ENCODE measurements at places on chromosomes 12 and 14.

DNA sequence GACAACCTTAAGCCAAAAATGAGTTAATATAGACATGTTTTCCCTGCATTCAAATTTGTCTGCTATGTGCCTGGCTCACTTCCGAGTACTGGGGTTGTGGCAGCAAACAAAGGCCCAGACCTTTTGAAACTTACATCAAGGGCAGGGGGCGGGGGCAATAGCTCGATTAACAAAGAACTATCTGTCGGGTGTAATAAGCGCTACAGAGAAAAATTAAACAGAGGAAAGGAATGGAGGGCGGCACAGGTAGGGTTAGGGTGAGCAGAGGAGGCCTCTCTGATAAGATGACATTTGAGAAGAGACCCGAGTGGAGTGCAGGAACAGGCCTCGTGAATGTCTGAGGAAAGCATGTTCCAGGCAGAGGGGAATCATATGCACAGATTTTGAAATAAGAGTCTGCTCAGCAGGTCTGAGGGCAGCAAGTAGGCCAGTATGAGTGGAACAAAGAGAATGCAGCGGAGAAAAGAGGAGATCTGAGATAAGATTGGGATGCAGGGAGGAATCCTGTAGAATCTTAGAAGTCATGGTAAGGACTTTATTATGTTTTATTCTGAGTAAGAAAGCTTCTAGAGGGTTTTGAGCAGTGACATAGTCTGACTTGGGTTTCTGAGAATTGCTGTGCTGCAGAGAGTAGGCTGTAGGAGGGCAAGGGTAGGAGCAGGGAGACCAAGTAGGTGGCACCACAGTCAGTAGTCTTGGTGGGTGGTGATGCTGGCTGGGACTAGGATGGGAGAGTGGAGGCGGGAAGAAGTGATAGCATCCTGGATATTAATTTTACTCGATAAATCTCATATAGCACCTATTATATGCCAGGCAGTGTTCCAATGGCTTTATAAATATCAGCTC, 52.6 kb downstream of the BICDL1 start:
- no peak for DNase-seq

DNA sequence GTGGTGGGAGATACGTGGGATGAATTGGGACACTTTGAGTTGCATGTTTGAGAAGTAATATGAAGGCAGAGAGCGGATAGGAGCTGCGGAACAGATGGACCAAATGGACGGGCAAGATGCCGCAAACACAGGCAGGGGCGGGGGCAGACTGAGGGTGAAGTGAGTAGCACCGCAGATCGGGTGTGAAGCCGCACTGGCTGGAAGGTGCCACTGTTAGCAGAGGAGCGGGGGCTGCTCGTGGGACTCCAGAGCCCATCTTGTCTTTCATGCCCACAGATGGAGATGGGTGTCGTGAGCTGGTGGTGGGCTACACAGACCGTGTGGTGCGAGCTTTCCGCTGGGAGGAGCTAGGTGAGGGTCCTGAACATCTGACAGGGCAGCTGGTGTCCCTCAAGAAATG, 7.3 kb downstream of the ITFG2 start:
- DNase-seq = no peak

- DNase-seq = no peak
Measured at GRCh38 chr14:70654632-70655031, 12.9 kb downstream of the TTC9 start.

- no peak for DNase-seq
Measured at GRCh38 chr14:91835197-91835919, 32.0 kb downstream of the TC2N start.

DNA sequence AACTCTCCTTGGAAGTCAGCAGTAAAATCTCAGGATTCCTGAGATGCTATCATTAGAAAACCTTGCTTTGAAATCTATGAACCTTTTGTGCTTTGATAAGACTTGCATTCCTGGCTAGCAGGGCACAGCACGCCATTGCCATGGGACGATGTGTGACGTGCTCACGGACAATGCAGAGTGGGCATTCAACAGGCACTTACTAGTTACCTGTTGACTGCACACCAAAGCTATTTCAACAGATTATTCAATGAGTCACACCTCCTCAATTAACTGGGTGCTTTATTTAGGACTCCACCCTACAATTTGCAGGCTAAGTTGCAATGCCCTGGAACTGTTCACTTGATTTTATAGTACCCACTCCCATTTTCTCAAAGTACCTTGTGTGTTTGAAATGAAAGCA, 11.3 kb downstream of the NOS1 start:
- DNase-seq = no peak

- no peak for DNase-seq
Measured at GRCh38 chr14:56108057-56108456, 10.2 kb upstream of the PELI2 start.

Data from activated CD8-positive, alpha-beta memory T cell treated with anti-CD3 and anti-CD28 coated beads for 4 hours (primary cell).